ENCODE measurements at places on chromosomes 2 and 18. TPM values are rescaled to one million over a fixed set of nuclear protein-coding genes. Genes with fewer than 3 reads are reported as not detected.
A peak's percentile ranks its signal among the peaks of the same experiment; 100 is the strongest.

GRCh38 chr2:234495251-234496054 is 1.4 kb downstream of the ARL4C start:
- peaks cover 18% of the 10 kb centered on the region for H3K36me3 ChIP-seq
- peaks cover 63% of the 10 kb centered on the region for H3K4me1 ChIP-seq
- H3K27me3 ChIP-seq: no peaks in the 10 kb centered on the region
- no peak for DNase-seq
- H3K27ac ChIP-seq: peak overlapping the region; percentile 96

GRCh38 chr18:27413495-27414401 is 228.6 kb upstream of the CHST9 start:
- no peak overlapping the region for H3K27ac ChIP-seq
- no peak overlapping the region for H3K4me3 ChIP-seq
- no peaks in the 10 kb centered on the region for H3K27me3 ChIP-seq
- no peaks in the 10 kb centered on the region for H3K4me1 ChIP-seq
- no peak for DNase-seq

GRCh38 chr2:64615192-64615763 is 38.4 kb downstream of the SERTAD2 start:
- no peaks in the 10 kb centered on the region for H3K27me3 ChIP-seq
- H3K36me3 ChIP-seq: no peaks in the 10 kb centered on the region
- no peak overlapping the region for H3K27ac ChIP-seq
- DNase-seq: no peak

- H3K4me3 ChIP-seq: no peak overlapping the region
- DNase-seq: no peak
- H3K27ac ChIP-seq: no peak overlapping the region
- H3K27me3 ChIP-seq: no peaks in the 10 kb centered on the region
- H3K36me3 ChIP-seq: no peaks in the 10 kb centered on the region
Observed at GRCh38 chr18:64131314-64131713, 17.6 kb downstream of the LINC00305 start.

DNA sequence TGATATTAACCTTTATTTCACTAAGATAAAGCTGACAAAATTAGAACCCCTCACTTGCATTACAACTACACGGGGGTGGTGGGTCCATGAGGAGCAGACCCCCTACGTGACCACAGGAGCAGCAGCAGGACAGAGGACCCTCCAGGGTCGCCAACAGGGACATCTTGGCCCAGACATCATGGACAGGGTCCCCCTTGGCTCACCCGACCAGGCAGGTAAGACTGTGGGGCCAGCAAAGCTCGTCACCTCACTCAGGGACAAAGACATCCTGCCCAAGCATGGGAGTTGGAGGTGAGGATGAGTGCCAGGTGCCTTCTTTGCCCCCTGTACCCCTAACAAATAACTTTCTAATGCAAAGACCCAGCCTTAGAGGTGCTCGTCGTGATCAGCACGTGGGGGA is 111.3 kb upstream of the RAB6C start:
- no peaks in the 10 kb centered on the region for H3K27me3 ChIP-seq
- no peaks in the 10 kb centered on the region for H3K36me3 ChIP-seq
- DNase-seq: no peak
- no peak overlapping the region for H3K4me3 ChIP-seq
- H3K27ac ChIP-seq: no peak overlapping the region

DNA sequence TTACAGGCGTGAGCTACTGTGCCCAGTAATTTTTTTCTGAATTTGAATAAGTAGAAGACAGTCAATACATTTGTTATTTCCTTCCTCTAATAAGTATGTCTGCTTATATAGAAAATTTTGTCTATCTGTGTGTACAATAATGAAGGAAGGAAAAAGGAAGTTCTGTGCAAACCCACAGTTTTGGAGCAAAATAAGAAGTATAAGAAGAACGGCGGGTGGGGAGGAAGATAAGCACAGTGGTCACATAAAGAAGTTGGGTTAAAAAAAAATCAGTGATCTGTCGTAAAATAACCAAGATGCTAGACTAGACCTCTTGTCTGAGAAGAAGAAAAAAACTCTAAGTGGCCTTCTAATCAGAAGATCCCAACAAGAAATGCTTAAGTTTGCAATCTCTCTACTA is 20.2 kb downstream of the MGAT4A start:
- no peak for DNase-seq
- H3K27ac ChIP-seq: no peak overlapping the region
- H3K4me1 ChIP-seq: peaks cover 65% of the 10 kb centered on the region
- peak overlapping the region; percentile 57 for H3K4me3 ChIP-seq
- no peaks in the 10 kb centered on the region for H3K36me3 ChIP-seq
- H3K27me3 ChIP-seq: no peaks in the 10 kb centered on the region

DNA sequence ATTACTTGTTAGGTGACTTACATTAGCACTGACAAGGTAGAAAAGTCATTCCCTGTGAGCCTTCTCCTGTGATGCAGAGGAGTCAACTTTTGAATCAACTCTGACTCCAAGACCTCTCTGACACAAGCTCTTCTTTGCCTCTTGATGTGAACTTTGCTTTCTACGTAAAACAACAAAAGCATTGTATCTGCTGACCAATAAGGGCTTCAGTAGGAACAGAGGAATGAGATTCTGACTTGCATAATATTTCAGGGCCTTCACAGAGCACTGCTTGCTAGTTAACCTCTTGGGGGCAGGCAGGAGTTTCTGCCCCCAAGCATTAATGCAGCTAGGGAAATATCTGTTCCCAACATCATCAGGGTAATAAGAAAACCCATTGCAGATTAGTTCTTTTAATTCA is 791.5 kb downstream of the BCL11A start:
- no peaks in the 10 kb centered on the region for H3K4me1 ChIP-seq
- no peak overlapping the region for H3K27ac ChIP-seq
- no peak for DNase-seq
- no peak overlapping the region for H3K4me3 ChIP-seq
- H3K27me3 ChIP-seq: no peaks in the 10 kb centered on the region
- H3K36me3 ChIP-seq: no peaks in the 10 kb centered on the region

- H3K4me3 ChIP-seq: no peak overlapping the region
- H3K36me3 ChIP-seq: no peaks in the 10 kb centered on the region
- DNase-seq: no peak
- H3K27ac ChIP-seq: no peak overlapping the region
- no peaks in the 10 kb centered on the region for H3K27me3 ChIP-seq
- no peaks in the 10 kb centered on the region for H3K4me1 ChIP-seq
Observed at GRCh38 chr2:51027442-51027841, 4.5 kb downstream of the NRXN1 start.

DNA sequence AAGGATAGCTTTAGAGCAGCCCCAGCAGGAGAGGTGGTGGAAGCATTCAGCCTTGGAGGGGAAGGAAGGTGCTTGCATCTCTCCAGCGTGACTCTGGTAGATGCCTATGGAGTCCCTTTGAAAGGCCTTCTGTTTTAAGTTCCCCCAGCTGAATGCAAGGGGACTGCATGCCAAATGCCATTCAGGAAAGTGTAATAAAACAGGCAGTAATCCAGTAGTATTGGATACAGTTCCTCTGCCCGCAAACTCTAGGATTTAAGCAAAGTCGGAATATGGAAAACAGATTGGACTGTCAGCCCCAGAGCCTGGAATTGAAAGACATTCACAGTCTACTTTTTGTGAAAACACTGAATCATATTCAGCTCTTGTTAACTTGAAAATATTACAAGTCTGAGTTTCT is 125.2 kb upstream of the GAREM1 start:
- no peaks in the 10 kb centered on the region for H3K36me3 ChIP-seq
- H3K4me3 ChIP-seq: no peak overlapping the region
- no peaks in the 10 kb centered on the region for H3K4me1 ChIP-seq
- DNase-seq: no peak
- H3K27ac ChIP-seq: no peak overlapping the region

DNA sequence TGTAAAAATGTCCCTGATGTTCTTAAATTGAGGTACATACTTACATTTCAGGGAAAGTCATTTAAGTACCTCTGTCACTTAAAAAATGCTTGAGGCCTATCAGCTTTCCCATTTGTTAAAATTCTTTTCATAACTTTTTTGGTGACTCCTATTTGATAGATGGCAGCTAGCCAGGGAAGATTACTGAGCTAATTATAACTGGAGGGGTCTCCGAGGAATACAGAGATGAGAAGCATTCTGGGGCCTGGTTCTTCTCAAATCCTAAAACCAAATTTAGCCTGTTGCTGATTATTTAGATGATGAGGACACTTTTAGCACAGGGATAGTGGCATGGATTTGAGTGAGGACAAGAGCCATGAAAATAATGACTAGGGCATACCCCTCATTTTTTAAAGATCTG is 4.8 kb downstream of the UGP2 start:
- no peak for DNase-seq
- no peaks in the 10 kb centered on the region for H3K27me3 ChIP-seq
- peak overlapping the region; percentile 22 for H3K4me3 ChIP-seq
- H3K27ac ChIP-seq: no peak overlapping the region
- H3K36me3 ChIP-seq: no peaks in the 10 kb centered on the region

DNA sequence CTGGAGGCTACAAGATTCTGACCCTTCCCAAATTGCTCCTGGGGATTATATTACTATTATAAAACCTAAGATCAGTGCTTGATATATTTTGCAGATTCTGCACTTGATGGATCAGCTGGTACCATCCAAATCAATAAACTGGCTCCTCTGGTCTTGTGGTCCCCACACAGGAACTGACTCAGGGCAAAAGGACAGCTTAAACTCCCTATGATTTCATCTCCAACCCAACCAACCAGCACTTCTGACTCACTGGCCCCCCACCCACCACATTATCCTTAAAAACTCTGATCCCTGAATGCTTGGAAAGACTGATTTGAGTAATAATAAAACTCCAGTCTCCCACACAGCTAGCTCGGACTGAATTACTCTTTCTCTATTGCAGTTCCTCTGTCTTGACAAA is 82.1 kb downstream of the TMEM163 start:
- no peaks in the 10 kb centered on the region for H3K36me3 ChIP-seq
- H3K4me3 ChIP-seq: no peak overlapping the region
- H3K4me1 ChIP-seq: no peaks in the 10 kb centered on the region
- H3K27ac ChIP-seq: no peak overlapping the region

DNA sequence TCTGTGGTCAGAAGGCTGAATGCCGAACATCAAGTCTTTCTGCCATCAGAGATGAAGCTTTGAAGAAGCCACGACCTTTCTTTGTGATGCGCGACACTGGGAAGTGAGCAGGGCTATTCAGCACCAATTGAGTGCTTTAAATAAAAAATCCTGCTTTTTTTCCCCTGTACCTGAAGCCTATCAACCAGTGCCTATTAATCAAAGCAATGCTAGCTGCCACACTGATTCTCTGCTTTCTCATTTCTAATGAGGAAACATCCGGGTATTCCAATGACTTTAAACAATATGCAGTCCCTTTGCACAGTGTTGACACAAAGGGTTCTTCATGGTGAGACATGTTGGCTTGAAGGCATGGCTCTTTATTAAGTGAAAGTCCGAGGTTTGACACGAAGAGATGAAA is 88.0 kb downstream of the GALR1 start:
- no peaks in the 10 kb centered on the region for H3K4me1 ChIP-seq
- H3K36me3 ChIP-seq: no peaks in the 10 kb centered on the region
- DNase-seq: no peak
- no peak overlapping the region for H3K4me3 ChIP-seq
- H3K27me3 ChIP-seq: peaks cover 3% of the 10 kb centered on the region

GRCh38 chr18:22088029-22088428 is 81.4 kb upstream of the GATA6 start:
- DNase-seq: no peak
- H3K27me3 ChIP-seq: no peaks in the 10 kb centered on the region
- no peak overlapping the region for H3K4me3 ChIP-seq
- no peaks in the 10 kb centered on the region for H3K36me3 ChIP-seq
- no peak overlapping the region for H3K27ac ChIP-seq

DNA sequence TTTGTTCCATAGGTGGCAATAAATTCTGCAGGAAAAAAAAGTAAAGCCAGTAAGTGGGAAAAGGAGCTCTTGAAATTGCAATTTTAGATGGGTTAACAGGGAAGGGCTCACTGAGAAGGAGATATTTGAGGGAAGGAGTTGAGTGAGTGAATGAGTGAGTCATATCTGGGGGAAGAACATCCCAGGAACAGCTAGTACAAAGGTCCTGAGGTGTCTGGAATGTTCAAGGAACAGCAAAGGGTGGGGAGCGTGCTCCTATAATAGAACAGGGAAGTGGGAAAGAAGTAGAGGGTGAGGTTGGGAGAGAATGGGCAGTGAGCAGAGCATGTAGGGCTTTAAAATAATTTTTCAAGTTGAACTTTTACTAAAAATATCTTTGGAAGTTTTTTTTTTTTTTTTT is 68.0 kb upstream of the PSME4 start:
- H3K4me3 ChIP-seq: no peak overlapping the region
- H3K27ac ChIP-seq: no peak overlapping the region
- DNase-seq: no peak
- H3K4me1 ChIP-seq: no peaks in the 10 kb centered on the region
- no peaks in the 10 kb centered on the region for H3K27me3 ChIP-seq
- H3K36me3 ChIP-seq: no peaks in the 10 kb centered on the region

DNA sequence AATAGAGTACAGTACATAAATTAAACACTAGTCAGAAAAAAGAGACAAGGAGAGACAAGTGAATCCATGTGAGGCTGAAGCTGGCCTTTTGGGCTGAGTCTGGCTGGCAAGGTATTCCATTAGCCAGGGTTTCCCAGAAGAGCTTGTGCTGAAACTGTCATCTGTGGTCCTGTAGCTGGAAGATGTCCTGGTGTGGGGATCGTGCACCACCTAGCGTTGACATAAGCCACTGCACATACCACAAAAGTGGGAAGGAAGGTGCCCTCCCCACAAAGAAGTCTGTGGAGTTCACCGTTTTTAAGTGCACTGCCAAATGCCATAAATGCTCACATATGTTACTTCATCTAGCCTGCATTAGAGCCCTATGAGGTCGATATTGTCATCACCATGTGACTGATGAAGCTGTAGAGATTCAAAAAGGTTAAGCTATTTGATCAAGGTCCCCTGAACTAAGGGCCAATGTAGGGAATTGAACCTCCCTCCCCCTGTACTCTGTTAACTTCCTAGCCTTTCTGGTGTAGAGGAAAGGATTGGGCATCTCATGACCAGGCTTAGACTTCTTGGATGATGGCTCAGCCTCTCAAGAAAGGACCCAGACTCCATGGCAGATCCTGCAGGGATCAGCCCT is 31.9 kb upstream of the GALNT14 start:
- peak; percentile 34 for DNase-seq
- no peaks in the 10 kb centered on the region for H3K36me3 ChIP-seq
- no peak overlapping the region for H3K27ac ChIP-seq
- H3K27me3 ChIP-seq: no peaks in the 10 kb centered on the region
- H3K4me1 ChIP-seq: no peaks in the 10 kb centered on the region

GRCh38 chr2:127596311-127597045 is 49.5 kb upstream of the GPR17 start:
- H3K4me1 ChIP-seq: no peaks in the 10 kb centered on the region
- DNase-seq: no peak
- no peaks in the 10 kb centered on the region for H3K27me3 ChIP-seq

The POTEJ gene
- not detected for polyA plus RNA-seq

The GPR35 gene
- polyA plus RNA-seq: 0.24 TPM

The C1GALT1C1L gene
- polyA plus RNA-seq: not detected

The LMAN1 gene
- 32.4 TPM for polyA plus RNA-seq

The COLEC12 gene
- not detected for polyA plus RNA-seq

The CYS1 gene
- not detected for polyA plus RNA-seq
